Umbilical cord (tissue), 2 donors: ENCODE measurements at places on chromosomes 2 and 18. TPM values are rescaled to one million over a fixed set of nuclear protein-coding genes. Genes with fewer than 3 reads are reported as not detected.

- peak; percentile 64 for DNase-seq
Measured at GRCh38 chr2:54207666-54208195, 48.3 kb downstream of the TSPYL6 start.

GRCh38 chr2:12110074-12110473, 363.6 kb downstream of the LPIN1 start:
- no peak for DNase-seq

DNA sequence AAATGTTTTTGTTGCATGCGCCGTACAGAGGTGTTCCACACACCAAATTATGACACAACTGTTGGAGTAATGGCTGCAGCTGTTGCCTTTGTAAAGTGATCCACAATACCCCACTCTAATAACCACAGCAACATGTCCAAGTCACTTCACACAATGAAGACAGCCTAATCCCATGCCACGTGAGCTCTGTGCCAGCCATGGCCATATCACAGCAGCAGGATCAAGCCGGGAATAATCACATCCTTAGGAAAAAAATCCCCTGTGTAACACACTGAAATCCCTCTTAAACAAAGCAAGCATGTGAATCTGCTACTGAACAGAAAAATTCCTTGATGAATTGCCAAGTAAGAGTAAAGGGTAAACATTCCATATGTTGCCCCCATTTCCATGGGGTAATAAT, 179.5 kb upstream of the PARD3B start:
- DNase-seq: peak; percentile 12

DNA sequence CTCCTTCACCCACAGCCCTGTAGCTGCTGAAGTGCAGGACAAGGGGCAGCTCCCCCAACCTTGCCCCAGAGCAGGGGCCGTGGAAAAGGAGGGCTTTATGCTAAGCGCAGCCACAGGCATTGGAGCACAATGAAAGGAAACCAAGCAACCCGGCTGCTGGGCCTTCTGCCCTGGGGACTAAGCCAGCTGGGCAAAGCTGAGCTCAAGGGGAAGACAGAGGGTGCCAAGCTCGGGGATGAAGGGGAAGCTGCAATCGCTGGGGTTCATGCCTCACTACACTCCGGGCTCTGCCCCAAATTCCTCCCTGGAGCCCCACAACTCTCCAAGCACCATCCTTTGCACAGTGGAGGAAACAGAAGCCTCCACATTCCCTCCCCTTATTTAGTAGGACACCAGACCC, 12.4 kb downstream of the SFXN5 start:
- no peak for DNase-seq

DNA sequence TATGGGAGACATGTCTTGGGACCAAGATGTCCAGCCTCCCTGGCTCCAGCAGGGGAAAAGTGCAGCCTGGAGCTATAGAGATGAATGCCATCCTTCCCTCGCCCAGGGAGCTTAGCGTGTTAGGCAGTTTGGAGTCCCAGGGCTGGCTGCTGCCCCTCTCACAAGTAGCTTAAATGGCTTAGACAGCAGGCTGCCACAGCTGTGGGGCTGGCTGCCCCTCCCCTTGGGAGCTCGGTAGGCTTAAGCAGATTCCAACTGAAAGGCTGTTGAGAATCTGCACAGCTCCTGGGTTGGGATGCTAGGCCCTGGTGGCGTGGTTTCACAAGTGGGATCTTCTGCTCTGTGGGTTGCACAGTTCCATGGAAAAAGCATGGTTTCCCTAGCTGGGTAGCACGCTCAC, 940.5 kb upstream of the DDX18 start:
- no peak for DNase-seq

- DNase-seq: no peak
Measured at GRCh38 chr2:191222507-191222906, 22.7 kb upstream of the MYO1B start.

GRCh38 chr18:77024476-77024875, 108.1 kb downstream of the MBP start:
- DNase-seq: no peak

- no peak for DNase-seq
Measured at GRCh38 chr2:30272761-30273573, 41.6 kb downstream of the LBH start.

DNA sequence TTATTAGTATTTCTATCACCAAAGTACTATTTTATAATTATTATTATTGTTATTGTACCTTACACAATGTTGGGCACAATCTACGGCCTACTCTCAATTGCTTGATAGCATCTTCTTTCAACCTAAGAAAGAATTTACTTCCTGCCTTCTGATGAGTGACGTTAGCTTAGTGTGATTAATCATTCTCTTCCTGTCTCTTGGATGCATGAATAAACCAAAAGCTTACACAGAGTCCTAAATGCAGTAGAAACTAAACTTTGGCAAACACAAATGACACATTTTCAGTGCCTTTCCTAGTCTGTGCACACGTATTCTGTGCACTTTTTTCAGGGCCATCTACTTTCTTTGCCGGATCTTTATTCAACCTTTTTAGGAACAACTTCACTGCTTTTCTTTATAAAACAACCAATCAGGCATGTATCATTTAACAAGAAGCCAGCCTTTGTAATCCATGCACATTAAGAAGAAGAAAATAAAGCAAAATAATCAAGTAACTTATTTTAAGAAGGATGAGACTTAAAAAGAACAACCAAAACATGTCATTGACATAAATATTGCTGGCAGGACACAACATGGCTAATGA, 19.1 kb downstream of the TRAK2 start:
- no peak for DNase-seq

DNA sequence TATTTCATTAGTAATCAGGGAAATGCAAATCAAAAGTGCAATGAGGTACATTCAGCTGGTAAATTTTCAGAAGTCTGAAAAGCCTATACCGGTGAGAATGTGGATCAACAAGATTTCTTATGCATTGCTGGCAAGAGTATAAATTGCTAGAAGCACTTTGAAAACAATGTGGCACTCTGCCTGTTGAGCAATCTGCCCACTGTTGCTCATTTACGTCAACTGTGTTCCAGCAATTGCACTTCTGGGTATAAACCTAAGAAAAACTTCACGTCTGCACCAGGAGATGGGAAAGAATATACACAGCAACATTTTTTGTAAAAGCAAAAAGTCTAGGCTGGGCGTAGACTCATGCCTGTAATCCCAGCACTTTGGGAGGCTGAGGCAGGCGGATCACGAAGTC, 40.8 kb downstream of the MTERF4 start:
- DNase-seq: peak; percentile 52

GRCh38 chr2:70044290-70045040, 42.8 kb upstream of the PCBP1 start:
- no peak for DNase-seq

DNA sequence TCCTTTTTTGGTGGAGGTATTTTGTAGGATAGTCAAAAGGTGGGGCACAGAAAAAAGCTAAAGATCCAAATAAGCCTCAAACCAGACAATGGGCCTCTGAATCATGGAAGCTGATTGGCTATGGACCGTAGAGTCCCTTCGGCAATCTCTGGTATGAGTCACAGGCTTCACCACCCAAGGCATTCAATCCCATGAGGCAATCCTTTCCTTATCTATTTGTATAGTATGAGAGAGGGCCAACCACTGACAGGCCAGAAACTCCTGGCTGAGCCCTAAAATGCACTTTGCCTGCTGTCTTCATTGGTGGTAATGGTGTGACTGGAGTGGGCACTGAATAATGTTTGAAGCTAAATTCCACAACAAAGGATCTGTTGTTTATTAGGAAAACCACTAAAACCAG, 38.7 kb upstream of the MEX3C start:
- peak; percentile 64 for DNase-seq

GRCh38 chr18:58175786-58176176, 131.8 kb downstream of the NEDD4L start:
- DNase-seq: no peak

- DNase-seq: no peak
Measured at GRCh38 chr2:209768557-209768956, 3.1 kb upstream of the UNC80 start.

DNA sequence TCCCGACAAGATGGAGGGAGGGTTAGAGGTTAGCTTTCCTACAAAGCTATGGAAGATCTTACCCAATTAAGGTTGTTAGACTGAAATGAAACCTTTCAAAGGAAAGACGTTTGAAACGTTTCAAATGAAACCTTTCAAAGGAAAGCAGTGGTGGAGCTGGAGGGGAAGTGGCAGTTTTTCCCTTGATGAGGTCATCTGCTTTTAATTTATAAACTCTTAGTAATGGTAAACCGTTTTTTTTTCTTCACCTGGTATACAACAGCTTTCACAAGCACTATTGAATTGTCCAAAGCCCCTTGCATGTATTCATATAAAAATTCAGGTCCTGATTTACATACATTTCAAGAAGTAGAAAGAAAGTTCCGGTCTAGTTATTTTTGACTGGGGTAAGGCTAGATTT, 7.4 kb downstream of the PMAIP1 start:
- DNase-seq: no peak

DNA sequence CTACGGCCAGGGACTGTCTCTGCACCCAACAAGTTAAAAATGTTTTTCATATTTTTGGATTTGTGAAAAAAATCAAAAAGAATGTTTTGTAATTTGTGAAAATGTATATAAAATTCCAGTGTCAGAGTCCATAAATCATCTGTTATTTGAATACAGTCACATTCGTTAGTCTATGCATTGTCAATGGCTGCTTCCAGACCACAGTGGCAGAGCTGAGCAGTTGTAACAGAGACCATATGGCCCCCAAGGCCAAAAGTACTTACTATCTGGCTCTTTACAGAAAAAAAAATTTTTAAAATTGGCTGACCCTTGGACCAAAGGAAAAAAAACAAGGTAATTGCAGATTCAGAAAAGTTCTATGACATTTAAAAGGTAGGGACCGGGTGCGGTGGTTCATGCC, 86.7 kb upstream of the ATL2 start:
- no peak for DNase-seq

DNA sequence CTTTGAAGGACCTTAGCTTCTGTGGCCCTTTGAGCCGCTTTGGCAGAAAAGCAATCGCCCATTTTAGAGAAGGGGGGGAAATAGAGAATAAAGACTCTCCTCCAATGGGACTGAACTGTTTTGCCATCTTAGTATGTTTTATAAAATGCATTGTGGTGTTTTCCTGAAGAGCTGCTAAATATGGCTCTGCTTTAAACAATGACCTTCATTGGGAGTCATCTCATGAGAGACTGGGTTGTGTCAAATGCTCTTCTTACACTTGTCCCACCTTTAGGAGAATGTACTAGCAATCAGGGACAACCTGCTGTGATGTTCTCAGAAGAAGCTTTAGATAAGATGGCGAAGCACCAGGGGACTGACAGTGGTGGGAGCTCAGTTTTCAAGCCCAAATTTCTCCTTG, 418.9 kb upstream of the POU3F3 start:
- DNase-seq: no peak

DNA sequence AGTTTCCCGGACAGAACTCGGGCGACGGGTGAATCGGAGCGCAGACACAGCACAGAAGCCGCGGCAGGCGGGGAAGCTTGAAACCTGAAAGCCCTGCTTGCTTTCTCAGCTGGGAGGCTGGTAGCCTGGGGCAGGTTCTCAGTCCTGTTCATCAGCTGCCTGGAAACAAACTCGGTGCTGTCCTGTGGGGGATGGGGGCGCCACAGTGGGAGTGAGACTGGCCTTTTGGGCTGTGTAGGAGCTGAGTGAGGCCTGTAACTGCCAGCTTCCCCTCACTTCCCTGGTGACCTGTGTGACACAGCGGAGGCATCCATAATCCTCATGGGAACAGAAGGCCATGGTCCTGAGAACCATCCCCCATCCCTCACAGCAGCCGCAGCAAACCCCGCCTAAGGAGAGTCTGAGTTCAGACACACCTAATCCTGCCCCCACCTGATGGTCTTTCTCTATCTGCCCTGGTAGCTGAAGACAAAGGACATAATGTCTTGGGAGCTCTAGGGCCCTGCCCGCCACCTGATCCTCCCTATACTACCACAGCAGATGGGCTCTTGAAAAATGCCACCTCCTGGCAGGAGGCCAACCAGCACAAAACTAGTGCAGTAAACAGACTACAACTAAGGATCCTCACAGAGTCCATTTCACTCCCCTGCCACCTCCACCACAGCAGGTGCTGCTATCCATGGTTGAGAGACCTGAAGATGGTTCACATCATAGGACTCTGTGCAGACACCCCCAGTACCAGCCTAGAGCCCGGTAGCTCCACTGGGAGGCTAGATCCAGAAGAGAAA, 52.7 kb upstream of the LDLRAD4 start:
- DNase-seq: no peak

- DNase-seq: no peak
Measured at GRCh38 chr2:124646166-124646815, 621.2 kb downstream of the CNTNAP5 start.

GRCh38 chr2:1988049-1988448, 243.7 kb upstream of the PXDN start:
- DNase-seq: no peak

CNGA3 gene
- 1.2 TPM for total RNA-seq

M1AP gene
- 1.9 TPM for total RNA-seq

DNAH7 gene
- 4.8 TPM for total RNA-seq

UGT1A8 gene
- total RNA-seq: 6.5 TPM

CCBE1 gene
- total RNA-seq: 2.4 TPM

RAB31 gene
- total RNA-seq: 41.7 TPM

ZNF396 gene
- total RNA-seq: 13.2 TPM

ABCG5 gene
- total RNA-seq: 0.96 TPM

CYP27C1 gene
- total RNA-seq: 0.72 TPM

CPS1 gene
- 27.4 TPM for total RNA-seq

SOWAHC gene
- 34.4 TPM for total RNA-seq

TTR gene
- total RNA-seq: 15.6 TPM

IL1RN gene
- total RNA-seq: 1.2 TPM

CCDC178 gene
- total RNA-seq: 5.5 TPM

REG3G gene
- 1.7 TPM for total RNA-seq
